Neural crest cell (in vitro differentiated cells): ENCODE measurements at places on chromosomes 12 and 14. TPM values are rescaled to one million over a fixed set of nuclear protein-coding genes. Genes with fewer than 3 reads are reported as not detected.
A peak's percentile ranks its signal among the peaks of the same experiment; 100 is the strongest.

DNA sequence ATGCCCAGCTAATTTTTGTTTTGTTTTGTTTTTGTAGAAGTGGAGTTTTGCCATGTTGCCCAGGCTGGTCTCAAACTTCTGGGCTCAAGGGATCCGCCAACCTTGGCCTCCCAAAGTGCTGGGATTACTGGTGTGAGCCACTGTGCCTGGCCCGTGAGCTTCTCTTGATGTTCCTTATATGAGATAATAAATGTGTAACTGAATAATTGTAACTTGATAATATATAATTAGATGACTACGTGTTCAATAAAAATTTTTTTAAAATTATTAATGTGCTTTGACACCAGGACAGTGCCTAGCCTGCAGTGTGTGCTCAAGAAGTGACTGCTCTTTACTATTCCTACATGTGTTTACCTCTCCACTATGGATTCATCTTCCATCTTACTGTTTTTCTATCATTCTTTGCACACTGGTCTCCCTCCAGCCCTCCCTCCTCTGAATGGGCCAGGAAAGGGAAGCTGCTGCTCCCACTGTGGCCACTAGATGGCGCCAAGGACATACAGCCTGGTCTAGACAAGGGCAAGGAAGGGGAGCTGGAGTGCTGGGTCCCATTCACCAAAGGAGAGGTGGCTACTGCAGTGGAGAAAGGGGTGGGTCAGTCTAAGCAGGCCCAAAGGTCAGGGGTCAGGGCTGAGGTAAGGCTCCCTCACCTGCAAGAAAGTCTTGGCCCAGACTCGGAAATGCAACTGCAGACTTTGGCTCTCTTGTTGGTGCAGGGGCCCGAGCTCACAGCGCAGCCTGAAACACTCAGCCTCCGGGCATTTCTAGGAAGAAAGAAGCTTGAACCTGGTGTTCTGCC, 14.7 kb upstream of the ZNF385A start:
- H3K27ac ChIP-seq = no peak overlapping the region
- H3K36me3 ChIP-seq = peaks cover 4% of the 10 kb centered on the region
- peaks cover 3% of the 10 kb centered on the region for H3K4me1 ChIP-seq
- peak; percentile 98 for DNase-seq

DNA sequence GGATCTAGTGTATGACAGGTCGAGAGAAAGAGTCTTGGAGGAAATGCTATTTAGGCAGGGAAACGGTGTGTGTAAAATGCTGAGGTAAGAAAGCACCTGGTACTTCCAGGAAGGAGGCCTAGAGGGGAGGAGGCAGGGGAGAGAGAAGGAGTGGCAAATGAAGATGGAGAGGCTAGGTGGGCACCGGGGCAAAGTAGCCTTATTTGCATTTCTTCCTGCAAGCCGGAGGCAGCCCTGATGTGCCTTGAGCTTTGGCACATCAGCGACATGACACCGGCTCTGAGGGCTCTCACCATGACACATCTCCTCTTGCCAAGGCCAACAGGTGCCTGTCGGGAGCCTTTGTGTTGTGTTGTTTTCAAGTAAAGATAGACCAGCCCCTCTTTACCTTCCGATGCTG, 61.6 kb downstream of the CPM start:
- DNase-seq = no peak
- no peaks in the 10 kb centered on the region for H3K27me3 ChIP-seq
- no peak overlapping the region for H3K4me3 ChIP-seq
- peaks cover 3% of the 10 kb centered on the region for H3K4me1 ChIP-seq
- no peaks in the 10 kb centered on the region for H3K36me3 ChIP-seq

DNA sequence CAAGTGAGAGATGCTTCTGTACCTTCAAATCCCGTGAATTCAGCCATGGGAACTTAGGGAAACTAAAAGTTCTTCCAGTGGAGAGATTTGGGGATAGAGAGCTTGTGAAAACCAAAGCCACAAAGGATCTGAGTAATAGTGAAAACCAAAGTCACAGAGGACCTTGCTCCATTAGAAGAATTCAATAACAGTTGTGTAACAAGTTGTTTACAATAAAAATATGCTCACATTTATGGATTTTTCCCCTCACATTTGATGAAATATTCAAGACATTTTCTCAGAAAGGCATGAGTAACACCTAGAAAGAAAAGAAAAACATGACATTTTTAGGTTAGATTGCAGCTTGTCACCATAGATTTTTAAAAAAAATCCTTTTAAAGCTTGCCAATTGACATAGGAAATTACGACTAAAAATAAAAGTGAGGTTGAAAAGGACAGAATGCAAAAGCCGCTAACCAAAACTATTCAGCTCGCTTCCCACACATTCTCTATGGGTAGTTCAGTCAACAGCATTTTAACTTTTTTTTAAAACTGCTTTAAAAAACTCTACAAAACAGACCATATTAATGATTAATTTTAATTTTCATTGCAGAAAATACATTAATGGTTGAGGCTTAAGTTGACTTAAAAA, 113.2 kb downstream of the CAND1 start:
- H3K36me3 ChIP-seq = no peaks in the 10 kb centered on the region
- no peak for DNase-seq
- no peak overlapping the region for H3K4me3 ChIP-seq
- H3K4me1 ChIP-seq = no peaks in the 10 kb centered on the region

GRCh38 chr12:74227846-74228545, 309.6 kb upstream of the ATXN7L3B start:
- no peak overlapping the region for H3K4me3 ChIP-seq
- no peak for DNase-seq
- H3K27me3 ChIP-seq = no peaks in the 10 kb centered on the region
- no peak overlapping the region for H3K27ac ChIP-seq

The PFKM gene
- total RNA-seq = 129 and 132 TPM in 2 replicates

GRCh38 chr14:64572386-64573104, 22.8 kb downstream of the PPP1R36 start:
- H3K4me1 ChIP-seq = peaks cover 16% of the 10 kb centered on the region
- DNase-seq = no peak
- no peaks in the 10 kb centered on the region for H3K36me3 ChIP-seq
- H3K27me3 ChIP-seq = no peaks in the 10 kb centered on the region
- H3K4me3 ChIP-seq = no peak overlapping the region
- peak overlapping the region; percentile 50 for H3K27ac ChIP-seq

DNA sequence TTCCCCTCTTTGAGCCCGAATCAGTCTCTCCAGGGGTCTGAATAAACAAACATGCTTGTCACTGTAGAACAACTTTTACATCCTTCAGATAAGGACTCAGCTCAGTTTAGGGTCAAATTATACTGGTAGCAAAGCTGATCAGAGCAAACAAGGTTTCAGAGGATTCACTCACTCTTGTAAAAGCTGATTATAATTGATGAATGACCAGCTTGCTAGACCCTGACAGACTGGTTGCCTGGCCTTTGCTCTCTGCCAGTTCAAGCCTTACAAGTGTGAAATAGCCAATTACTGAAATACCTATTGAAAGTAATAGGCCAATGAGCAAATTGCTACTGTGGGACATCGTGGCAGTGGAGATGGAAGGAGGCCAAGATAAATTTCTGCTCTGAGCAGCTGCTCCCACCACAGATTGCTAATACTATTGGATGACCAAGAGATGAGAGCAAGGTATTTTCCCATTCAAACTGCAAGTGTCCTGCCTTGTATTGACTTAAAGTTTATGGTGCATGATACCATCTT, 177.6 kb downstream of the PDZRN4 start:
- H3K4me3 ChIP-seq = no peak overlapping the region
- no peaks in the 10 kb centered on the region for H3K27me3 ChIP-seq
- no peak overlapping the region for H3K27ac ChIP-seq
- no peak for DNase-seq

DNA sequence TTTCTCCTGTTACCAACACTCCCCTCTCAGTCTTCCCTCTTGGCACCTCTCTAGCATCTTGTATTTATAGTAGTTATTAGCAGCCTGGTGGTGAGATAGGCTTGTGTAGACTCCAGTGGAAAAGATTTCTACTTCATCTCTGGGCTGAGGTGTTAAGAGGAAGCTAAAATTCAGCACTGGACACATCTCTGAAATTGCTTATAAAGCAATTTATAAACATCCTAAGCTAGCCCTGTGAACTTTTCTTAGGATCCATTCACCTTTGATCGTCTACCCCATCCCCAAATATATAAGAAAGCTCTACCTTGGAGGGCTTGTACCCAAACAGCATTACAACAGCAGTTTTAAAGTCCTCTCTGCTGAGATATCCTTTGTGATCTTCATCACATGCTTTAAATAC, 928 bp downstream of the EFCAB11 start:
- peaks cover 1% of the 10 kb centered on the region for H3K36me3 ChIP-seq
- H3K4me1 ChIP-seq = peaks cover 45% of the 10 kb centered on the region
- H3K27me3 ChIP-seq = no peaks in the 10 kb centered on the region
- peak overlapping the region; percentile 96 for H3K4me3 ChIP-seq
- no peak for DNase-seq
- H3K27ac ChIP-seq = no peak overlapping the region

- no peak for DNase-seq
- H3K36me3 ChIP-seq = no peaks in the 10 kb centered on the region
- no peak overlapping the region for H3K27ac ChIP-seq
- H3K4me1 ChIP-seq = peaks cover 4% of the 10 kb centered on the region
- no peaks in the 10 kb centered on the region for H3K27me3 ChIP-seq
- H3K4me3 ChIP-seq = no peak overlapping the region
Measured at GRCh38 chr12:74646831-74647230, 109.2 kb downstream of the ATXN7L3B start.

The COCH gene
- total RNA-seq = 16.8 and 16.9 TPM in 2 replicates

DNA sequence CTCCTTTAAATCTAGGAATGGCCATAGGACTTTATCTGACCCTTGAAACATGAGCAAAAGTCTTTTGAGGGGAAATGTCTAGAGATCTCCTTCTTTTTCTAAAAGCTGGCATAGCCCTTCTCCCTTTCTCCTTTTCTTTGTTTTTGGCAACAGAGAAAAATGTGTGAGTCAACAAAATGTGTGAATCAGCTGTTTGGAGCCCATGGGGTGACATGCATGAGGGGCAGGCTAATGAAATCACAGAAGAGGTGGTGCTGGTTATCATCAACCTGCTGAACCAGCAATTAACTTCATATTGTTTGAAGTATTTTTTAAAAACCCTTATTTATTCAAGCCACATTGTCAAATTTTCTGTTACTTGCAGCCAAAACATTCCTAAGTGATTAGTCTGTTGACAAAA, 132.3 kb downstream of the CCDC59 start:
- no peak overlapping the region for H3K27ac ChIP-seq
- no peaks in the 10 kb centered on the region for H3K36me3 ChIP-seq

DNA sequence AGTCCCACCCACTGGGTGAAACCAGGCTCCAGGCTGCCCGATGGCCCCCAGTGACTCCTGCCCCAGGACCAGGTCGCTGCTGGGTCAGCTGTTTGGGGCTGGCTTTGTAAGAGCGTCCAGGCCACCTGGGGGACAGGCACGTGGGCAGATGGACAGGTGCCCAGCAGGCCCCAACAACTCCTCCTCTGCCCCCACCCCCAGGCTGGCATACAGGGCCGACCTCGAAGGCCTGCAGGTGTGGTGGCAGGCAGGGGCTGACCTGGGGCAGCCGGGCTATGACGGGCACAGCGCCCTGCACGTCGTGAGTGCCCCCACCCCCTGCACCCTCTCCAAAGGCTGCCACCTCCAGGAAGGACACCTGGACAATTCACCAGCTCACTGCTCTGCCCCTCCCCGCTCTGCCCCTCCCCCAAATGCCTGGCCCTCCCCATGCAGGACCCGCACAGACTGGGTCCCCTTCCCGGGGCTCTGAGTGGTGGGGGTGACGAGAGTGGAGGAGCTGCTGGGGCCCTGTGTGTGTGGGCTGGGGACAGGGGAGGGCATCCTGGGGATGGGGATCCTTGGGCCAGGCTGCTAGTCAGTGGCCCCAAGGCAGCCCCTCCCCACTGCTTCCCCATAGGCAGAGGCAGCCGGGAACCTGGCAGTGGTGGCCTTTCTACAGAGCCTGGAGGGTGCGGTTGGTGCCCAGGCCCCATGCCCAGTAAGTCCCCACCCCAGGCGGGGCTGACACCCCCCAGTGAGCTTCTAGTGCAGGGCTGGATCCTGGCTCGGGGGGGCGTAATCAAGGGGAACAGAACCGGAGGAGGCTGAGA, 26.0 kb downstream of the ASPG start:
- no peak for DNase-seq
- peaks cover 11% of the 10 kb centered on the region for H3K4me1 ChIP-seq
- no peak overlapping the region for H3K4me3 ChIP-seq
- peaks cover 29% of the 10 kb centered on the region for H3K27me3 ChIP-seq
- H3K27ac ChIP-seq = no peak overlapping the region

GRCh38 chr14:99231850-99232713, 39.9 kb downstream of the BCL11B start:
- H3K4me1 ChIP-seq = peaks cover 23% of the 10 kb centered on the region
- H3K27me3 ChIP-seq = peaks cover 44% of the 10 kb centered on the region
- H3K4me3 ChIP-seq = peak overlapping the region; percentile 72
- DNase-seq = peak; percentile 25

DNA sequence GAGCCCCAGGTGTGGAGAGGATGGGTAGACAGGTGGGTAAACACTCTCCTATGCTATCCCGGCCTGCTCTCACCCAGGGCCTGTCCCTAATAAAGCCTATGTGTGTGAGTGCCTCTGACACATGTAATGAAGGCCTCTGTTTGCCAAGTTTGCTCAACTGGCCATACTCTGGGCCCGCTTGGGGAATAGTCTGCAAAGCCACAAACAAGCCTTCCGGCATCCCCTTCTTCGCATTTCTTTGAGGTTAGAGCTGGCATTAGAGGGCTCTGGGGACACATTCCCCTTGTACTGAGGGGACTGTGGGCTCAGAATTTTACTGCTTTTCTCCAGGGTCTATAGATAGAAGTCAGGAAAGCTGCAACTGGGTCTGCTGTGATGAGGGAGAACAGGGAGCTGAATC, 240.5 kb downstream of the C12orf75 start:
- H3K27me3 ChIP-seq = no peaks in the 10 kb centered on the region
- no peak overlapping the region for H3K27ac ChIP-seq
- no peaks in the 10 kb centered on the region for H3K36me3 ChIP-seq
- DNase-seq = no peak
- no peaks in the 10 kb centered on the region for H3K4me1 ChIP-seq

- no peak overlapping the region for H3K4me3 ChIP-seq
- no peak for DNase-seq
- peak overlapping the region; percentile 66 for H3K27ac ChIP-seq
- no peaks in the 10 kb centered on the region for H3K27me3 ChIP-seq
- H3K36me3 ChIP-seq = peaks cover 9% of the 10 kb centered on the region
Measured at GRCh38 chr12:14514946-14515345, 52.7 kb downstream of the PLBD1 start.

DNA sequence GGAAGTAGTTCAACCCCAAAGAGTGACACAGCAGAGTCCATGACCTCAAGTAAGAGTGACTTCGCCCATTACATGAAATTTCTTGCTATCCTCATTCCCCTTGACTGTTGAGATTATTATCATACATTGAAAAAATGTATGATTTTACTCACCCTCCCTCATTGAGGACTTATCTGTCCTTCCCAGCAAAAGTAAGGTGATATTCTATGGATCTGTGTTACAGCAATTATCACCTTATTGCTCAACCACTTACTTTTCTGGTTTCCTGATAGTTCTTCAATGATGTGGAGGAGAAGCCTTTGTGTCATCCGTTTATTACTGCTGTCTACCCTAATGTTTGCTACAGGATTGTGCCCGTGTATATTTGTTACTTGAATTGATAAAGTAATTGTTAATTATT, 306.2 kb downstream of the TRHDE start:
- DNase-seq = no peak
- no peak overlapping the region for H3K27ac ChIP-seq
- H3K4me1 ChIP-seq = no peaks in the 10 kb centered on the region
- no peaks in the 10 kb centered on the region for H3K36me3 ChIP-seq
- H3K27me3 ChIP-seq = no peaks in the 10 kb centered on the region

GRCh38 chr14:91032248-91032647, 28.2 kb downstream of the RPS6KA5 start:
- no peak overlapping the region for H3K27ac ChIP-seq
- H3K36me3 ChIP-seq = no peaks in the 10 kb centered on the region
- H3K4me1 ChIP-seq = peaks cover 10% of the 10 kb centered on the region
- DNase-seq = no peak

The MYF6 gene
- total RNA-seq = not detected in 2 replicates
